GM18507 (cell line): ENCODE measurements at places on chromosomes 13 and 19.

DNA sequence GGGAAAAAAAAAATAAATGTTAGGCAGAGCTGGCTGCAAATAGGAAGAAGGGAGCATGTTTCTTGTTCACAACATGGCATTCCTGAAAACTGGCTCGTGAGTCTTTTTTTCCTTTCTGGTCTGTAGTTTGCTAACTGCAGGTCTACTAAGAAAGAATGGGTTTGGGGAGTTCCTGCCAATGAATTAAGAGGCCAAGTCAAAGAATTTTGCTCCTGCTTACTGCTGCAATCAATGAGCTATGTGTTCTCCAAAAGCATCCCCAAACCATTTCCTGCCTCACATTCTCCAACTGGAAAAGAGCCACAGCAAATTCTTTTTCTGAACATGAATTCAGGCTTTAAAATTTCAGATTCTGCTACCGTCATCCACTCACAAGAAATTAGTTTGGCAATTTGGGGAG, 88.6 kb downstream of the DCT start:
- DNase-seq, result no peak

GRCh38 chr13:26989957-26990713, 181.5 kb downstream of the USP12 start:
- no peak for DNase-seq

- DNase-seq, result no peak
Observed at GRCh38 chr13:108020027-108020426, 195.3 kb downstream of the LIG4 start.

GRCh38 chr13:78198821-78199220, 280.2 kb upstream of the EDNRB start:
- no peak for DNase-seq

GRCh38 chr19:47693489-47693888, 19.7 kb upstream of the EHD2 start:
- no peak for DNase-seq

GRCh38 chr19:1047696-1048147, 7.8 kb downstream of the ABCA7 start:
- no peak for DNase-seq

- DNase-seq, result no peak
Observed at GRCh38 chr13:65965501-65965900, 1264.6 kb downstream of the PCDH9 start.

- no peak for DNase-seq
Observed at GRCh38 chr19:46447006-46447405, 18.3 kb upstream of the PNMA8C start.

DNA sequence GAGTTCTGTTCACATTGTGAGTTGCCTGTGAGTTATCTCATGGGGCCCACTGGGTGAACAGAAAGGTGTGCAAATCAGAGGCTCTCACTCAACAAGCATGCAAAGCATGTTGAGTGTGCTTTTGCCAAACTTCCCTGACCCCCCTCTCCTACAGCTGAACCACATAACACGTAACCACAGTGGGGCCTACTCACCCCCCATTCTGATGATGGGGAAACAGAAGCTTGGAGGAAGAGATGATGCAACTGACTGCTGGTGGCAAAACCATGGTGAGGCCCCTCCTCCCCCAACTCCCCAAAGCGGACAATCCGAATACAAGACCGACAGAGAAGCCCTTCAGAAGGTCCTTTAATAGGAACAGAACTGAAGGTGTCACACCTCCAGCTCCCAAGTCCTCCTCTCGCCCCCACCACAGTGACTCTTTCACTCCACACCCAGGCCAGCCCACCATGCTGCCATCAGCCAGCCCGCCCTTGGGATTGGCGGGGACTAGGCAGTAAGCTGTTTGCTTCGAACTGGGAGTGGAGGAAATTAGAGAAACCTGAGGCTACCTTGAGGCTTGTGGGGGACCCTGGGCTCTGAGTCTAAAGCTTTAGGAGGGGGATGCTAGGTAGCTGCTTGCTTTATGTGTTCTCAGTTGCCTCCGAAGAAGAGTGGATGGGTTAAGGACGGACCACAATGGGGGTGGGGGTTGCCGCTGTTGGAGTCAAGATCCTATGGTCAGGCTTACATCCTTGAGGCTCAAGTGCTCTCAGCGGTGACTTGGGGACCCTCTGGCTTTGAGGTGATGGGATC, 3.8 kb downstream of the ZNF784 start:
- no peak for DNase-seq

- no peak for DNase-seq
Observed at GRCh38 chr19:51822946-51823345, 28.0 kb downstream of the FPR3 start.

DNA sequence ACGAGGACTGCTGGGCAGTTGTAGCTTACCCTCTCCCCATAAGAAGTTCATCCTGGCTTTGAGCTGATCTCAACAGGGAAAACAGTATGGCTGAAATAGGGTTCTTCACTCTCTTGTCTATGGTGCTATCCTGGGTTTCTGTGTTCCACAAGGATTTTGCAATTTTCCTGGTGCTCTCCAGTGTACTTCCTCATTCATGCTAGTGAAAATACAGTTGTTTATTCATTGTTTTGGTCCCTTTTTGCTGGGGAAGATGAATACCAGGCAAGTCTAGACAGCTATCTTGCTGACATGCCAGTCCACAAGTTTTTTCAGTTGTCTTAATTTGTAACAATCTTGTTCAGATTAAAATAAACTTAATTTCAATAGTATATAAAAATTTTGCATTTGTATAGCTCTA, 306.5 kb downstream of the DLEU7 start:
- no peak for DNase-seq

DNA sequence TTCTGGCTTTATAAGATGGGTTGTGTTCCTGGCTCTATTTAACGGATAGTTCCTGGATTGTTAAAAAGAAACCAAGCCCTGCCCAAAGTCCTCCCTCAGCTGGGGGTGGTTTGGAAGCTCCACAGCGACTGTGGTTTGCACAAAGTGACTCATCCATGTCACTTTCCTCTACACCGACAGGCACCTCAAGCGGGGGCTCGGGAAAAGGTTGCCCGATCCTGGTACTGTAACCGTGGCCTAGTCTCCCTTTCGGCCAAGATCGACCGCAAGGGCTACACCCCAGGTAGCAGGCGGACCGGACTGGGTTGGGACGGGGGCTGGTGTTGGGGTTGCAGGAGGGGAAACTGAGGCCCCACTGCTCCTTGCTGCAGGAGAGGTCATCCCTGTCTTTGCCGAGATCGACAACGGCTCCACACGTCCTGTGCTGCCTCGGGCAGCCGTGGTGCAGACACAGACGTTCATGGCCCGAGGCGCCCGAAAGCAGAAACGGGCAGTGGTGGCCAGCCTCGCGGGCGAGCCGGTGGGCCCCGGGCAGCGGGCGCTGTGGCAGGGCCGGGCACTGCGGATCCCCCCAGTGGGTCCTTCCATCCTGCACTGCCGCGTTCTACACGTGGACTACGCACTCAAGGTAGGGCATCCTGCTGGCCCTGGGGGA, 1.6 kb downstream of the ARRDC2 start:
- no peak for DNase-seq

DNA sequence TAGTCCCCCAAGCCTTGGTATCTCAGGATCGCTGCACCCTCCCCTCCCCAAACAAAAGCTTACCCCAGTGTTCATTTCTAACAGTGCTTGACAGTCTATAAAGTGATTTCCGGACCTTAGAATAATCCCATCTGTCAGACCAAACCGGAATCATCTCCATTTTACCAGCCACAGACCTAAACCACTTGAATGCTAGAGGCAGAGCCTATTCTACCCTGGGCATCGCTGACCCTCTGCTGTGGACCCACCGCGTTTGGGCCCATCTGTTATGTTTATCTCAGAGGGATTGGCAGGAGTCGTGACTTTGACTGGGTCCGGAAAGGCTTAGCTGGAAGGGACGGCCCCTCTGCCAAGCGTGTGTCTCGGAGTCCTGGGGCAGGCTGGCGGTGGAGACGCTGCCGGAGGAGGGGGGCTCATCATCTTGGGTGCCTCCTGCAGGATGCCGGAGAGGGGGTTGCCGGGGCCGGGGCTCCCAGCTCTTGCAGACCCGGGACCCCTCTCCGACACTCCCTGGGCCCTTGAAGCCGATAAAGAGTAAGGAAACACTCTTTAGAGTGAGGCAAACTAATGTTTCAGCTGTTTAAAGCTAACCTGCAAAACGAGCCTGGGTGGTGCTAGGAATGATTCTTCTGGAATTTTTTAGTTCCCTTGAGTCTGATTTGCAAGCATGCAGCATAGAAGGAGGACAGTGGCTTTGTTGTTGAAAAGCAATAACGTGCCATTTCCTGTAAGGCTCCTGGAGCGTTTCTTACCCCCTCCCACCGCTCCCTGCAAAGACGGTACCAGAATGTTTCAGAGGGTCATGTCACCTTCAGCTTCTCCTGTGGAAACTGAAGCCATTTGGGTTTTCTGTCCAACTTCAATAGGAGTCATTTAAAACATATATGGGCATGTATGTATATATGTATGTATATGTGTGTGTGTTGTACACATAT, 1.3 kb downstream of the SLC25A42 start:
- no peak for DNase-seq

- peak; percentile 33 for DNase-seq
Observed at GRCh38 chr19:42422901-42423461, 4.2 kb downstream of the LIPE start.

GRCh38 chr13:91594061-91594460, 195.6 kb downstream of the GPC5 start:
- no peak for DNase-seq

DNA sequence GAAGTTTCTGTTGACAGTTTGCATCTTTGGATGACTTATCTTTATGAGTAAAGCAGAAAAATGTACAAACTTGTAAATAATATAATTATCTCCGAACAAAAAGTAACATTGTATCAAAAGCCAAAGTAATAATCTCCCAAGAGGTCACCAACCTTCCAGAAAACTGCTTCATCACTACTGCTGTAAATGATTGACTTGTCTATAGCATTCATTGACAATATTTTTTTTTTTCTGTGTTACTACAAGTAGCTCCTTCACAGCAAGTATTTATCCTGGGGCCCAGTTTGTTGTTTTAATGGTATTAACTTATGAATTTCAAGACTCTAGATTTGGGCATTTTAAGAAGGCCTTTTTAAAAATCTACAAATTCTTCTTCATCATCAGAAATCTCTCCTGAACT, 242.4 kb downstream of the KLF12 start:
- no peak for DNase-seq

- DNase-seq, result no peak
Observed at GRCh38 chr13:30570691-30571090, 47.0 kb upstream of the USPL1 start.

- no peak for DNase-seq
Observed at GRCh38 chr13:110575322-110576069, 14.0 kb upstream of the RAB20 start.

- DNase-seq, result peak; percentile 62
Observed at GRCh38 chr19:18700501-18701249, 17.2 kb downstream of the CRTC1 start.

DNA sequence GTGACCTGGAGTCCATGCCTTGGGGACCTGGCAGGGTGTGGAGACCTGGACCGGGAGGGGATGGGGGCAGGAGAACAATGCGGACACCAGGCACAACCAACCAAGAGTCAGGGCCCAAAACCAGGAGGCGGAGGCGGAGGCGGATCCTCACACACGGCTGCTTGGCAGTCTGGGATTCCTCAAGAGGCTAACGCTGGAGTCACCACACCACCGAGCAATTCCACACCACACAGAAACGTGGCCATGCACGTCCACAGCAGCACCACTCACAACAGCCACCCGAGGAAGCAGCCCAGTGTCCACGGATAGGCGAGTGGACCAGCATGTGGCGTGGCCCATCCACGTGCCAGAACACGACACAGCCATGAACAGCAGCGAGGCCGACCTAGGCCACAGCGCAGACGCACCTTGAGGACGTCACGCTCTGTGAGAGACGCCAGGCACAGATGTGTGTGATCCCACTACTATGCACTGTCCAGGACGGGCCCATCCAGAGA, 17.7 kb downstream of the SBNO2 start:
- no peak for DNase-seq

GRCh38 chr13:32530841-32531253, 7.7 kb downstream of the N4BP2L2 start:
- DNase-seq, result no peak

DNA sequence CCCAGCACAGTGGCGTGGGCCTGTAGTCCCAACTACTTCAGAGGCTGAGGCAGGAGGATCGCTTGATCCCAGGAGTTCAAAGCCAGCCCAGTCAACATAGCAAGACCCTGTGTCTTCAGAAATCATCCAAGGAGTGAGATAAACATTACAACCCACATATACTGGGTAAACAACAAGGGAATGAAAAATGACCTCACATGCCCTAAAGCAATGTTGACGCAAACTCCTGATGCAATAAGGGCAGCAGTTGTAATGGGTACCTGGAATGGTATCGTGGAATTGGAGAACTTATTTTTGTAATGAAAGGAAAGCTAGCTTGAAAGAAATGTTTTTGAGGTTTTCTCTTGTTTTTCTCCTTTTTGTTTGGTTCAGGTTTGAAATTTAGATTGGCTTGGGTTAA, 24.5 kb upstream of the LGALS16 start:
- no peak for DNase-seq

DNA sequence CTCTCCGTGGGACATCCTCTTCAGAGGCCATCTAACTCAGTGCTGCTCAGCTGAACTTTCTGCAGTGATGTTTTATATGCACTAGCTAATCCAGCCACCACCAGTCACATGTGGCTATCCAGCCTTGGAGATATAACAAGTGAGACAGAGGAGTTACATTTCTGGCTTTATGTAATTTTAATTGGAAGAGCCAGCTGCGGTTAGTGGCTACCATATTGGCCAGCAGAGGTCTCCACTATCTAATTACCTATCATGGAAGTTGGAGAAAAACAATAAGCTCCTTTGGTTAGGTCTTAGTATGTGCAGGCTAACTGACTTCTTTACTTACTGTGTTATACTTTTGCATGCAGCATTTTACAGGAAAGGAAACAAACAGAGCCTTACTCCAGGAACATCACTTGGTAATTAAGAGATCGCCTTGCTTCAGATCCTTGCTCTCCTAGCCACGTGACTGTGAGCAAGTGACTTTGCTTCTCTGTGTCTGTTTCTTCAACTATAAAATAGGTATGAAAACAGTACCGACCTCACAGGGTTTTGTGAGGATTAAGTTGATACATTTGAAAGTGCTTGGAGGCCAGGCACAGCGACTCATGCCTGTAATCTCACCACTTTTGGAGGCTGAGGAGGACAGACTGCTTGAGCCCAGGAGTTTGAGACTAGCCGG, 1.6 kb upstream of the KLK10 start:
- DNase-seq, result no peak

DNA sequence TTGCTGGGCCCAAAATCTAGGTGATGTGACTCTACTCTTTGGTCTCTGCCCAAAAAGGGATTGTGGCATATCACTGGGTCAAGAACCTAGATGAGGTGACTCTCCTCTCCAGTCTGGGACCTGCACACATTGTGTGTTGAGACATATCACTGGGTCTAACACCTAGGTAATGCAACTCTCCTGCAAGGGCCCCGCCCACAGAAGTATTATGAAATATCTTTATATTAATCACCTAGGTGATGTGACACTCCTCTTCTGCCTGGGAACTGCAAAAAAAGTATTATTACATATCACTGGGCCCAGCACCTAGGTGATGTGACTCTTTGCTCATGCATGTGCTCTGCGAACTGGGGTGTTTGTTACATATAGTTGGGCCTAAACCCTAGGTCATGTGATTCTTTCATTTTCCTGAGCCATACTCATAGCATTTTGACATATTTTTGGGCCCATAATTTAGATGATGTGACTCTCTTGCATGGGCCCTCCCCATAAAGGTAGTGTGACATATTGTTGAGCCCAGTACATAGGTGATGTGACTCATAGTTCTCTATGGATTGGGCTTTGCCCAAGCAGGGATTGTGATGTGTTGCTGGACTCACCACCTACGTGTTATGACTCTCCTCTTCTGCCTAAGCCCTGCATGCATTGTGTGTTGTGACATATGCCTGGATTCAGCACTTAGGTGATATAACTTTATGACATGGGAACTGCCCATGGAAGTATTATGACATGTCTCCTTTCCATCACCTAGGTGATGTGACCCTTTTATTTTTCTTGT, 11.2 kb upstream of the ZNF681 start:
- no peak for DNase-seq
